ENCODE measurements at places on chromosomes 4 and X. TPM values are rescaled to one million over a fixed set of nuclear protein-coding genes. Genes with fewer than 3 reads are reported as not detected.

FOXR2 gene
- total RNA-seq: not detected

BEX1 gene
- total RNA-seq: 0.31 TPM

DCAF4L1 gene
- total RNA-seq: 0.18 TPM

TCEANC gene
- total RNA-seq: 4.1 TPM

LNX1 gene
- total RNA-seq: 6.0 TPM

ITGB1BP2 gene
- total RNA-seq: 0.71 TPM

TCEAL7 gene
- total RNA-seq: 1.2 TPM

LDOC1 gene
- 0.62 TPM for total RNA-seq

TMPRSS11D gene
- total RNA-seq: not detected

GASK1B gene
- total RNA-seq: 4.8 TPM

MAGEB6B gene
- not detected for total RNA-seq

MAGED4 gene
- 0.18 TPM for total RNA-seq

GAGE13 gene
- not detected for total RNA-seq

FAM133A gene
- not detected for total RNA-seq

GAGE1 gene
- total RNA-seq: not detected

AFF2 gene
- 1.9 TPM for total RNA-seq

RENBP gene
- total RNA-seq: 4.0 TPM

PAGE3 gene
- not detected for total RNA-seq

BEND2 gene
- not detected for total RNA-seq

DAPP1 gene
- total RNA-seq: 0.12 TPM
